ENCODE measurements at places on chromosomes 5 and 9.

DNA sequence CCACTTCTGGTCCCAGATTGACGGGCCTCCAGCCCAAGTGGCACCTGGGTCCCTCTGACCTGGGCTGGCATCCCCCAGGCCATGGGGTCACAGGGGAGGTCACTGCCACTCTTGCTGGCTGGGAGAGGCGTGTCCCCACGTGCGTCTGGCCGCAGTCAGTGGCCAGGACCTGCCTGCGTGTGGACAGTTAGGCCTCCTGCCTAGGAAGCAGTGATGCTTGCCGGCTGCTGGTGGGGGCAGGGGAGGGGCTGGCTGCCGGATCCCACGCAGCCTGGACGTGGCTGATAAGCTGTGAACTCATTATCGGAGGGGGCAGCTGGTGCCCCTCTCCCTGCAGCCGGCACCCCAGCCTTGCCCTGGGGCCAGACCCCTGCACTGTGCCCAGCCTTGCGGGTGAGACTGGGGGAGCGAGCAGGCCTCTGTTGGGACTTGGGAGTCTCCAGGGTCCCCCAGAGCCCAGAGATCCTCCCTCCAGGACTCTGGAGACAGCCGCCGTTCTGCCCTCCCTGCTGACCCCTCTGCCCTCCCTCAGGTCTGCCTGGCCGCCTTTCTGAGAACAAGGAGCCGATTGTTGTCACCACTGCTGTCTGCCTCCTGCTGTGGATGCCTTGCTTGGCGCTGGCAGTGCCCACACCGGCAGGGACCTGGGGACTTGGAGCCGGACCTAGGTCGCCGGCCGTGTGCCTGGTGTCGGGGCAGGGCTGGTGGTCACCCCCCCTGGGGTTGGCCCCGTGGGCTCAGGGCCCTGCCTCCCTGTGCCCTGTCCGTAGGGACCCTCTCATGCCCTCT, 12.3 kb downstream of the RXRA start:
- no peak for DNase-seq

DNA sequence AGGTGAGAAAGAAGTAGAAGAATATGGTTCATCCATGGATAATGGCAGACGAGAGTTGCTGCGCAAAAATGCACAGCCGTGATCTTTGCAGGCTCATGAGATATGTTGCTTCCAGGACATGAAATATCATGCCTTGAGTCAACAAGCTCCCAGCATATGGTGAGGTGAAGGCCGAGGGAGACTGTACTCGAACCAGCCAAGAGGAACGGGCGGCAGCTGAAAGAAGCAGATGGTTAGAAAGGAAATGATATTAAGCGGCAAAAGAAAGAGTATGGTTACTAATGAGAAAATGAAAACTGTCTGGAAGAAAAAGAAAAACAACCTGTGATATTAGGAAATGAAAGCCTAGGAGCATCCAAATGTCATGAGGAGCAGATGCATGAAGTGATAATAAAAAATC, 344.7 kb upstream of the DAP start:
- DNase-seq = peak; percentile 88

DNA sequence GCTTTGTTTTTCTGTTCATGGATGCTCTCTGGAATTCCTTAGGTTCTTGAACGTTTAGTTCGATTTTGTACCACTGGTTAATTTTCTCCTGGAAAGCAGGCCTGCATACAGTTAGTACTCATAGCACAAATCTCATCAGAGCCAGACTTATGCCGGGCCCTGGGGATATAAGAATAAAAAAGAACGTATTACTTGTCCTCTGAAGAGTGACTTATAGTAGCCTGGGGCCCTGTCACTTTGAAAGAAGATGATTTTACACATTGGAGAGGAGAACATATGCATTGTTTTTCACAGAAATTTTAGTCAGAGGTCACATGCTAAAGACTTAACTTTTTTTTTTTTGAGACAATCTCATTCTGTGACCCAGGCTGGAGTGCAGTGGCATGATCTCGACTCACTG, 50.3 kb downstream of the ZNF462 start:
- no peak for DNase-seq

DNA sequence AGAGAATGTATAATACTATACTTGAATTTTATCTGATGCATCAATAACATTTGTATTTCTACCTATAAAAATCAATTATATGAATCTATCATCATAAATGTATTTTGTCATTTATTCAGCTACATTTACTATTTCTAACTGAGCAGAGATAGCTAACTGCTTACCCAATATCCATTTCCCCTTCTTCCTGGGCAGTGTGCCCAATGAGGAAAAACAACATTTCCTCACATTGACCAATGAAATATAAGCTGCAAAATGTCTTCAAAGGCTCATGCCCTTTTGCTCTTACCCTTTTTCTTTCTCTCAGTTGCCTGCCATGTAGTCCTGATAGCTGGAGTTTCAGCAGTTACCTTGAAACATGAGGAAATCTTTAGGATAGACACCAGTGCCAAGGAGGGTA, 385.8 kb upstream of the PCSK5 start:
- DNase-seq = no peak

- DNase-seq = peak; percentile 92
Measured at GRCh38 chr5:172455511-172456061, 1.3 kb upstream of the SH3PXD2B start.

- no peak for DNase-seq
Measured at GRCh38 chr9:34862043-34862442, 96.0 kb upstream of the PHF24 start.

DNA sequence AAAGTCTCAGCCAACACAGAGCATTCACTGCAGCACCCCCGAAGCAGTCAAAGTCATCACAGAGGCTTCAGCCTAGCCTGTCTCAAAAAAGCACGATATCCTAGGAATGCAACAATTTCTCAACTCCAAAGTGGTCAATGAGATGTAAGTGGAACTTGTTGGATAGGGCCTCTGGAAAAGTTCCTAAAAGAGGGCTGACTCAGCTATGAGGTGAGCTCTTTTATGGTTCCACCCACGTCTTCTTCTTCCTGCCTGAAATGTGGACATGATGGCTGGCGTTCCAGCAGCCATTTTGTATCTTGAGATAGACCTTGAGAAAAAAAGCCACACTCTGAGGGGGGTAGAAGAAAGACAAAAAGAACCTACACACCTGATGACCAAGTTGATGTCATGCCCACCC, 32.5 kb upstream of the TRIO start:
- no peak for DNase-seq

- peak; percentile 74 for DNase-seq
Measured at GRCh38 chr9:385818-386398, 171.2 kb downstream of the DOCK8 start.

GRCh38 chr5:94853120-94853519, 234.7 kb downstream of the SLF1 start:
- DNase-seq = no peak

- no peak for DNase-seq
Measured at GRCh38 chr5:104643320-104643719, 1080.7 kb upstream of the NUDT12 start.

- no peak for DNase-seq
Measured at GRCh38 chr5:9617221-9617620, 12.9 kb downstream of the TAS2R1 start.

- no peak for DNase-seq
Measured at GRCh38 chr9:136273244-136273865, 27.7 kb upstream of the QSOX2 start.

- no peak for DNase-seq
Measured at GRCh38 chr5:4855880-4856279, 284.2 kb upstream of the ADAMTS16 start.

- DNase-seq = no peak
Measured at GRCh38 chr5:9099689-9100088, 446.2 kb downstream of the SEMA5A start.

DNA sequence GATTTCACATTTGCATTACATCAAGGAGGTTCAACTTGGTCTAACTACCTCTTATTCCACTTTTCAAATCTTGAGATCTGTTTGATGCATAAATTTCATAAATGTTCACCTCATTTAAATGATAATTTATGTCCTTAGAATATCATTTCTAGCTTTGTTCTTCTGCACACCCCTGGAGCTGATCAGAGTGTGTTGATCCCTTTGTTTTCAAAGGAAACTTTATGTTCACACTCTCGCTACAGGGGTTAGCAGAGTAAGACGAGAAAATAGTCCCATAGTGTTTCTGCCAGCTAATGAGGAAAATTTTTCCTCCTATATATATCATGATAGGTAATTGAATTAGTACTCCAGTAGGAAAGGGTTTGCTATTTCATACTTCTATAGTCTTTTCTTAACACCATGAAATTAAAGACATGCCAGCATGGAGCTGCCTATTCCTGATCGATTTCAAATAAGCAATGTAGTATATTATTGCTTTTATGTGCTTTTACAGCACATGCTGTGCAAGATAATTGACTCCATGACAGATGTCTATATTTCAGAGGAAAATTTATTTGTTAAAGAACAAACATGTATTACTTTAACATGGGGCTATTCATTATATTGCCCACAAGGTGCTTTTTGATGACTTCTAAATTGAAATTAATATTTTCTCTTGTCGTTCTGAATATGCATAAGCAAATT, 4.8 kb upstream of the PAM start:
- DNase-seq = no peak

DNA sequence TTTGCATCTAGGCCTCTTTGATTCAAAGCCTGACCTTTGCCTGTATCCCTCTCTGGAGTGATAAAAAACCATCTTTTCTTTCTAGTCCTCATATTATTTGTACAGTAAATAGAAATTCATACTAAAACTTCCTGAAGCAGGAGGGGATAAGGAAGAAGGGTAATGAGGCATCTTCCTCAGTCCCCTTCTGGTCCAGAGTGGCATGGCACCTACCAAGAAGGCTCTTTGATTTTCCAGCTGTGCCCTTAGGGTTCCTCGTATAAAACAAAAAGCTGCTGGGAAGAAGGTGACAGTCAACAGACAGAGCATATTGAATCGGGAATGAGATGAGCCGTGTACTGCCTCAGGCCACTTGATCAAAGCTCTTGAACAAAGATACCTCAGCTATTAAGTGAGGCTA, 71.9 kb upstream of the SPDL1 start:
- DNase-seq = no peak
